ENCODE measurements at places on chromosomes 4 and X.
A peak's percentile ranks its signal among the peaks of the same experiment; 100 is the strongest.

GRCh38 chrX:54177306-54177705 lies 5.7 kb downstream of the FAM120C start:
- DNase-seq = no peak

- DNase-seq = no peak
Observed at GRCh38 chr4:136383082-136383481, 1149.2 kb downstream of the PCDH18 start.

DNA sequence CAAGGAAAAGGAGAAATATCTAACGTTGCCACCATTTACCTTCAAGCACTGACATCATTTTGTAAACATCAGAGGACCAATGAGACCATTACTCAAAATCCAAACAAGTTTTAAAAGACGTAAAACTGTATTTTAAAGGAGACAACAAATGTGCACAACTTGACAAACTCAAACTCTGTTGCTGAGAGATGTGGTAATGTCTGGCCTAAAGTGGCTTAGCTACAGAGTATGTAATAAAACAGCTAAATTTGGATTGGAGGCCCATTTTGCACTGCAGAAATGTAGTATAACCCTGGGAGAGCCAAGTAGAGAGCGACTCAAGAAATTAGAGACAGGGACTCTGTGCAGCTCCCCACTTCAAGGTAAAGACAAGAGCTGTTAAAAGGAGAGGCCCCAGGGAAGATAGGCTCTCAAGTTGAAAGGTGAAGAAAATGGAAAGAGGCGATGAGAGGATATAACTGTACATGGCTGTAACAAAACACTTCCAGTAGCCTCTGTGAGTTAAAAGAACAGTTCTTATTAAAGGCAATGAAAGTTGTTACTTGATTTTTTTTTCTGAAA lies 20.3 kb downstream of the UNC5C start:
- DNase-seq = no peak

- DNase-seq = no peak
Observed at GRCh38 chr4:159451006-159451405, 348.1 kb downstream of the RAPGEF2 start.

GRCh38 chrX:14529290-14529989 lies at the start of gene GLRA2:
Gene GLRA2, plus strand, starts transcription at chrX:14529536. Its CDS starts 522 bp downstream, at chrX:14530058.
- peak; percentile 2 for DNase-seq

GRCh38 chr4:166386491-166387360 lies 513.7 kb downstream of the TLL1 start:
- no peak for DNase-seq

- no peak for DNase-seq
Observed at GRCh38 chr4:172515266-172515879, 653.2 kb upstream of the GALNT7 start.
